ENCODE measurements at places on chromosomes 4 and X.

- no peaks in the 10 kb centered on the region for H3K36me3 ChIP-seq
- H3K27me3 ChIP-seq: no peaks in the 10 kb centered on the region
- H3K4me3 ChIP-seq: no peak overlapping the region
- no peaks in the 10 kb centered on the region for H3K4me1 ChIP-seq
- no peak overlapping the region for H3K27ac ChIP-seq
These were observed 128.4 kb downstream of the REELD1 start for GRCh38 chr4:146342600-146343192.

GRCh38 chr4:156677656-156678055 is 293.9 kb downstream of the PDGFC start:
- H3K36me3 ChIP-seq: no peaks in the 10 kb centered on the region
- no peak overlapping the region for H3K4me3 ChIP-seq
- H3K4me1 ChIP-seq: no peaks in the 10 kb centered on the region
- DNase-seq: no peak

- H3K27ac ChIP-seq: no peak overlapping the region
- no peaks in the 10 kb centered on the region for H3K36me3 ChIP-seq
- H3K4me3 ChIP-seq: no peak overlapping the region
These were observed 131.9 kb upstream of the TBC1D9 start for GRCh38 chr4:140888054-140888453.

DNA sequence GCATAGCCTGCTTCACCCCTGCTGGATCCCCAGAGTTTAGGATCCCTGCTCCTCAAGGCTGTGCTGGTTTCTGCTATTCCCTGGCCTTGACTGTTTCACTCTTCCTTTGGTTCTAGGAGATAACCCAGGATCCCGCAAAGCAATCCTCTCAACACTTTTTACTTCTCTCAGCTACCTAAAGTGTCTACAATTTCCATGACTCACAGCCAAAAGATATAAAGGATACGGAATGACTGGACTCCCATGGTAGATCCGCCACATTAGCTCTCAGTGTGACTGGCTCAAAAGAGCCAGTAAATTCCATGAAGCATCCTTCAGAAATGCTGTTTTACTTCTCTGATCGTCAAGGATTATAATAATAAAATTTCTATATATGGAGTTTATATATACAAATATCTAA is 66.3 kb upstream of the TMEM164 start:
- no peaks in the 10 kb centered on the region for H3K4me1 ChIP-seq
- no peaks in the 10 kb centered on the region for H3K36me3 ChIP-seq
- H3K27me3 ChIP-seq: no peaks in the 10 kb centered on the region

DNA sequence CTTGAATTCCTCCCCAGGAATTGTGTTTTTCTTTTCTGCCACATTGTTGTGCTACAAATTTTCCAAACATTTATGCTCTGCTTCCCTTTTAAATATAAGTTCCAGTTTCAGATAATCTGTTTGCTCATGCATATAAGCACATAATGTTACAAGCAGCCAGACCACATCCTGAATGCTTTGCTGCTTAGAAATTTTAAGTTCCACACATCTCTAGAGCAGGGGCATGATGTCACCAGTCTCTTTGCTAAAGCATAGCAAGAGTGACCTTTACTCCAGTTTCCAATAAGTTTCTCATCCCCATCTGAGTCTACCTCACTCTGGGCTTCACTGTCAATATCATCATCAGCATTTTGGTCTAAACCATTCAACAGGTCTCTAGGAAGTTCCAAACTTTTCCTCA is 932.5 kb downstream of the SH3BGRL start:
- H3K4me1 ChIP-seq: no peaks in the 10 kb centered on the region
- no peak for DNase-seq
- H3K4me3 ChIP-seq: no peak overlapping the region
- no peak overlapping the region for H3K27ac ChIP-seq

DNA sequence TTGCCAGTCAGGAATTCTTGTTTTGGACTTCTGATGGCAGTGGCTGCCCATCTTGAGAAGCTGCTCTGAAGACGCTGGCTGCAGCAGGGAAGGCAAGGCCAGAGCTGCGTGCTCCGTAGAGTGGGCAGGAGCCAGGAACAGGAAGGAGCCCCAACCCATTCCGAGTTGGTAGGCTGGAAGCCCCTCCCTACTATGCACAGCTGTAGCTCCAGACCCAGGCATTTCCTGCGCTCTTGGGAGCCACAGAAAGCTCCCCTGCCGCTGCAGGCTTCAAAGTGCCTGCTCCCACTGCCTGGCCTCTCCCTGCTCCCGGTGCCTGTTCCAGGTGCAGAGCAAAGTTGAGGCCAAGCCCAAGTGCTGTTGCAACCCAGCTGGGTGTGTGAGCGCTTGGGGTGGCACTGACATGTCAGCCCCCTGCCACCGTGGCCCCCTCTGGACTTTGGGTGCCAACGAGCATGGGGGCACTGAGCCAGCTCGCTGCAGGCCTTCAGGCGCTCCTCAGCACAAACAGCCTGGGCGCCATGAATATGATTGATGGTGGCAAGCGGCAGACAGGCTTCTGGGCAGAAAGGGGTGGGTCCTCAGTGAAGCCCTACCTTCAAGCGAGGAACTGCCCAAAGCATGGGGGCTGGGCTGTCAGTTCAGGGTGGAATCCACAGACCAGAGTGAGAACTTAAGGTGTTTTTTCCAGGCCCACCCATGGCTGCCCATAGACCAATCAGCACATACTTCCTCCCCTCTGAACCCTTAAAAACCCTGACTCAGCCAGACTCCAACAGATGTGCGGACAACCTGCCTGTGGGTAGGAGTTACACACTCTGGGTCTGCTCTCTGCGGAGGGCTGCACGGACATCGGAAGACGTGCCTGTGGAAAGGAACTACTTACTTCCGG is 677.2 kb upstream of the INTU start:
- no peak overlapping the region for H3K27ac ChIP-seq
- H3K36me3 ChIP-seq: no peaks in the 10 kb centered on the region
- no peak overlapping the region for H3K4me3 ChIP-seq
- H3K4me1 ChIP-seq: no peaks in the 10 kb centered on the region
- no peak for DNase-seq

DNA sequence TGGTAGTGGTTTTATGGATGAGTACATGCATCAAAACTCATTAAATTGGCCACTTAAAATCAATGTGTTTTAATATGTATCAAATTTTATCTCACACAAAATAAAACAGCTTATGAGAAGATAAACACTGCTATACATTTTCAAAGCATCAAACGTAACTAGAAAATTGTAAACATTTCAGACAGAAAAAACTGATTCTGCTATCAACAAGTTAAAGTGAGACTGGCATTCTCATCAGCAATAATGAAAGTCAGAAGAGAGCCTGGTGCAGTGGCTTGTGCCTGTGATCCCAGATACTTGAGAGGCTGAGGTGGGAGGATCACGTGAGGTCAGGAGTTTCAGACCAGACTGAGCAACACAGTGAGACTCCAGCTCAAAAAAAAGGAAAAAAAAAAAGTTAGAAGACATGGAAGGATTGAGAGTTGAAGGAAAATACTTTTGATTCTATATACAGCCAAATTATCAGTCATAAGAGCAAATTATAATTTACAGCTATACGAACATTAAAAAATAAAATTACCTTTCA is 2.9 kb downstream of the TBCK start:
- no peak overlapping the region for H3K4me3 ChIP-seq
- H3K27me3 ChIP-seq: no peaks in the 10 kb centered on the region
- H3K36me3 ChIP-seq: no peaks in the 10 kb centered on the region
- no peak for DNase-seq
- H3K27ac ChIP-seq: no peak overlapping the region

DNA sequence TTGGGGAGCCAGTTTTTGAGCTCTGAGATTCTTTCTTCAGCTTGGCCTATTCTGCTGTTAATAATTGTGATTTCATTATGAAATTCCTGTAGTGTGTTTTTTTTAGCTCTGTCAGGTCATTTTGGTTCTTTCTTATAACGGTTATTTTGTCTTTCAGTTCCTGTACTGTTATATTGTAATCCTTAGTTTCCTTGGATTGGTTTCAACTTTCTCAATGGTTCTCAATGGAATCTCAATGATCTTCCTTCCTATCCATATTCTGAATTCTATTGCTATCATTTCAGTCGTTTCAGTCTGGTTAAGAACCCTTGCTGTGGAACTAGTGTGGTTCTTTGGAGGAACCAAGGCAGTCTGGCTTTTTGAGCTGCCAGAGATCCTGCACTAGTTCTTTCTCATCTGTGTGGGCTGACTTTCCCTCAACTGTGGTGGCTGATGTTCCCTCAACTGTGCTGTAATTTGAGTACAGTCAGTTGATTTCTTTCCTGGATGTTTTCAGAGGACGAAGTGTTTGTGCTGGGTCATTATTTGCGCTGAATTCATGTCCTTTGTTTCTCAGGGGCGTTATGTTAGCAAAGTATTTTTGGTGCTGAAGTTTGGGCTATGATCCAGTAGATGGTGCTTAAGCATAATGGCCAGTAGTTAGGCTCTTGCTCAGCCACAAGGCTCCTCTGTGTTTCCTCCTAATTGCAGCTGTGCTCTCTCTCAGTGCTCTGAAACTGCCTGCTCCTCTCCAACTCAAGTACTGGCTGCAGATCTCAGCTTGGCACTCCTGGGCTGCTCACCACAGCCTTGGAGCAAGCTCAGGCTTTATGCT is 27.5 kb downstream of the ENPEP start:
- H3K27me3 ChIP-seq: no peaks in the 10 kb centered on the region
- no peak for DNase-seq
- H3K4me1 ChIP-seq: no peaks in the 10 kb centered on the region
- H3K27ac ChIP-seq: no peak overlapping the region
- no peak overlapping the region for H3K4me3 ChIP-seq

All from vagina (tissue), 2 donors.